Activated CD4-positive, CD25-positive, alpha-beta regulatory T cell (primary cell): ENCODE measurements at places on chromosomes 6 and 20.

DNA sequence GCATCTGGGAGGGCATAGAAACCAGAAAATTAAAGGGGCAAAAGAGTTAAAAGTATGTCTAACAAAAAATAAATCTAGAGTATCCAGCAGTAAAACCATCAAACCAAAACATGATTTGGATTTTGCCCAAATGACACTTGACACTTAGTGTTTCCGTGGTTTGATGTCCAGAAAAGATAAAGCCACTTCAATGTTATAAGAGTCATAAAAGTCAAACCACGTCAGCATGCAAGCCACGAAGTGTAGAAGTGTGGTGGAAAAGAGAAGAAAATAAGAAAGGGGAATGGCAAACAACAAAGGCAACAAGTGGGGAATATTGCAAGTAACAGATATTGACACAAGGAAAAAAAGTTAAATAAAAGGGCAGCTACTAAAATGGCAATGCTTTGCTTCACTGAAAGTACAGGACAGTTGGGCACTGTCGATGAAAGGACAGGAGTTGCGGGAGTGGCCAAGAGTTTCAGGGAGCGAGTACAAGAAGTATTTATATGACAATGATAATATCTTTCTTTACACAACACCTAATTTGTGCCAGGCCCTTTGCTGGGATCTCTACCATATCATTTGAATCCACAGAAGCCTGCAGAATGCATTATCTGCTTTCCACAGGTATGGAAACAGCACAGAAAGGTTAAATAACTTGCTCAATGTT lies 6.3 kb upstream of the HDDC2 start:
- DNase-seq = no peak

DNA sequence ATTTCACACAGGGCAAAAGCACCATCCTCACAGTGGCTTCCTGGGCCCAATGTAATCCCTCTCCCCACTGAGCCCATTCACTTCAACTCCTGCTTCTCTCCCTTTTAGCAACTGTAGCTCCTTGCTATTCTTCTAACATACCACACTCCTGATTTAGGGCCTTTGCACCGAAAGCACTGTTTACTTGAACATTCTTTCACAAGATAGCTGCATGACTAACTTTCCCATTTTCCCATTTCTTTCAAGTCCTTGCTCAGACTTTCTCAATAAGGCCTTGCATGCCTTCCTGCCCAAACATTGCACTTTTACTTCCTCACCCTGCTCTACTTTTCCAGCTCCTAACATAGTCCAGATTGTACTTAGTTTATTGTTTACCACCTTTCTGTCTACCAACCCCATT lies 73.0 kb downstream of the SHPRH start:
- no peak for DNase-seq

- no peak for DNase-seq
Measured at GRCh38 chr6:56687551-56687950, 44.9 kb upstream of the DST start.

DNA sequence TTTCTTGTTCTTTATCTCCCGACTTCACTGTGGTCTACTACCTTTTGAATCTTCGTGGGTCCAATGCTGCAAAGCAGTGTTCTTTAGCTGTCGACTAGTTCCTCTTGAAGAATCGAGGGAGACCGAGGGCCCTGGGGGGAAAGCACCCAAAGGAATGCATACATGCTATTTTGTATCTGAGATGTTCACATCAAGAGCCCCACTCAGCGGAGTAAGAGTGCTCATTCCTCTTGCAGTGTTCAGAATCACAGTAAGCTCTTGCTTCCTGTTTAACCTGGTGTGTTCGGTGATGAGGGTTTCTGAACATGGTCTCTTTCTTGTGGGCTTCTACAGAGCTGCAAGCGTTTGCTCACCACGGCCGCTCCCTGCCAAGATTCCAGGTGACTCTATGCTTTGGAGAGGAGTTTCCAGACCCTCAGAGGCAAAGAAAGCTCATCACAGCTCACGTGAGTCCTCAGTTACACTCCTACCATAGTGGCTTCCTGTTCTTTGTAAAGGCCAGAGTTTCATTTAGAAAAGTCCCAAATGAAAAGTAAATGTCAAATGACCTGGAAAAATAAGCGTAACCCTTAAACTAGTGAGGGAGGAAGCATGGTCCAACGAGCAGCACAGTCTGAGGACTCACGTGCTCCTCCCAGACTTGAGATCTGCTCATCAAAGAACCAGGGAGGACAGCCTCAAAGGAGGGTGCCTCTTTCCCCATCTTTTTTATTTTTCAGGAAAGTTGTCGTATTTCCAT lies 13.3 kb downstream of the IRF4 start:
- no peak for DNase-seq

DNA sequence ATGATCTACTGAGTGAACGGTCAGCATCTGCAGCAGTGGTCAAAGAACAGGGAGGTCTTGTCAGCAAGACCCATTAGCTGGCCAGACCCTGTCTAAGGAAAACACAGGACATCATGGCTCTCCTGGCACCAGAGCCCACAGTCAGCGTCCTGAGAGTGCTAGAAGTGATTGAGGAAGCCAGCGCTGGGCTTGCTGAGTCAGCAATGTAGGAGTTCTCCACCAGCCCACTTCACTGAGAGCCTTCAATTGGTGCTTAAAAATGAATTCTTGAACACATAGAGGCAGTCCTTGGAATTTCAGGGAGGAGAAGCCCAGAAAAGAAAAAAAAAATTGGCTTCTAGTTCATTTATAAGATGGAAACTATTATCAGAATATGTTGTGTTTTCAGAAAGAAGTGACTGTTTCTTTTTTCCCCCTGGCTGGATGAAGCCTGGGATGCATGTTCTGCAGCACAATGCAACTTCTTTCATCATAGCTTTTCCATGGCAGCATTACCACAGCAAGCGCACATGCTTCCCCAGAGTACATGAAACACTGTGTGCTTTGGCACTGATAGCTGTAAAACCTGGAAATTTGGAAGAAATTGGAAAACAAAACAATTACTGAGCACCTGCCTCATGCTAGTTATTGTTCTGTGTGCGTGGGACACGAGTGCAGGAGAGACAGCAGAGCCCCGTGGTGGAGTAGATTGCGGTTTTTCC lies 899.9 kb downstream of the C6orf118 start:
- DNase-seq = no peak

DNA sequence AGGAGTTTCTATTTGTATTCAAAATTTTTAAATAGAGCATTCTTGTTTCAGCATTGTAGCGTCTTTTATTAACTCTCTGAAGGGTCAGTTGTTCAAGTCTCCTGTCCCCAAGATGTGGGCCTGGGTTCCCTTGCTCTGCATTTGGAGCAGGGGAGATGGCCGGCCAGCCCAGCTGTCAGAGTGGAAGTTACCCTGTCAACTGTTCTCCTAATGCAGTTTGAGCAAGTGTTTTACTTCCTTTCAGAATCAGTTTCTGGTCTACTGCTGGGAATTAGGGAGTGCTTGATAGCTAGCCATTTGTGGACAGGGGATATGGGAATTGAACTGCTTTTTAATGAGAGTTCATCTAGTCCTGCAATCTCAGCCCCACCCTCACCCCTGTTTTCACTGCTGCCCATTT lies 116.6 kb downstream of the QKI start:
- no peak for DNase-seq

- no peak for DNase-seq
Measured at GRCh38 chr6:499617-500016, 108.1 kb downstream of the IRF4 start.

DNA sequence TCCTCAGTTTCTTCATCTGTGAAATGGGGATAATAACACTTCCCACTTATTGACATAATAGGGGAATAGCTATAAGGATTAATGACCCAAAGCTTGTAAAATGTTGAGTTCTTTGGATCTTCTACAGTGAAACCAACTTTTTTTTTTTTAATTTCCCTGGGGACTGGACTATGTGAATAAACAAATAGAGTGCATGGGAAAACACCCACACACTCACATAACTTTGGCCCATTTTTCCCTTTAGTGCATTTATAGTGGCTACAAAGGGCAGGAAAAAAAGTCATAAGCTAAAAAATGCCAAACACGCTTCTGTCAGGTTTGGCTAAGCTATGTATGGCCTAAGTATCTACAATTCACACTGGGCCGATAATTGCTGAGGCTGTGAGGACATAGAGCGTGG lies 406.2 kb upstream of the JAG1 start:
- DNase-seq = no peak

- DNase-seq = no peak
Measured at GRCh38 chr20:29299811-29300578, 1957.5 kb upstream of the DEFB115 start.

DNA sequence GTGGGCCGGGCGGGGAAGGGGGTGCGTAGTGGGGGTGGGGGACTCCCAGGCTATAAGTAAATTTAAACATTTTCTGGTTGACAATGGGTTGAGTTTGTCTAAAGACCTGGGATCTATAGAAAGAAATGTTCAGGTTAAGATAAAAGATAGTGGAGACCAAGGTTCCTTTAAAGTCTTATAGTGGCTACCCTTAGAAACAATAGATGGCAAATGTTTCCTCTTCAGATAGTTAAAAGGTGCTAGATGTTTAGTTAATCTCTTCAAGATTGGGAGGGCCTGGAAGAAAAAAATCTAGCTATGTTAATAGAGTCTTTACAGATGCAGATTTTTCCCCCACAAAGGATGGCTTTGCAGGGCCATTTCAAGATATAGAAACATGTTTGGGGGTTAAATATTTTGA lies 446.4 kb upstream of the FKBP1C start:
- DNase-seq = no peak

DNA sequence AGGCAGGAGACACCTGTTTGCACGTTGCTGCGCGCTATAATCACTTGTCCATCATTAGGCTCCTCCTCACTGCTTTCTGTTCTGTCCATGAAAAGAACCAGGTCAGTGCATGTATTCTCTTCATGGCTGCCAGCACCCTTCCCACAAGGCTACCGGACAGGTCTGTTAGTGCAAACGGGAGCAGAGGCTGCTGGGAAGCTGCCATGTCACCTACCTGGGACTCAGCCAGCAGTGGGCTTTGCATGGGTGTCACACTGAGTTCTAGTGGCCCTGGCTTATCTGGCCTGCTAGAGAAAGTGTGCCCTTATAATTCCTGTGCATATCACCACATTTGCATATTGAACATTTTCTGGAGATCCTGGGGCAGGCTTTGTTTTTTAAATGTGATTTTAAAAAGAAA lies 24.8 kb downstream of the LYRM2 start:
- no peak for DNase-seq

DNA sequence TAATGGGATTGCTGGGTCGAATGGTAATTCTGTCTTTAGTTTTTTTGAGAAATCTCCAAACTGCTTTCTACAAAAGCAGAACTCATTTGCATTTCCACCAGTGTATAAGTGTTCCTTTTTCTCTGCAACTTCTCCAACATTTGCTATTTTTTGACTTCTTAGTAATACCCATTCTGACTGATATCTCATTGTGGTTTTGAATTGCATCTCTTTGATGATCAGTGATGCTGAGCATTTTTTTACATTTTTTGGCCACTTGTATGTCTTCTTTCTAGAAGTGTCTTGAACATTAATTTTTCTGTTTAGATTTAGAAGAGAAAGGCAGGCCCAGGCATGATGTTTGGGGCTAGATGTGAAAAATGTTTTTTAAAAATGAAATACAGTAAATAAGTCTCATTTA lies 553.1 kb upstream of the MAN1A1 start:
- DNase-seq = no peak
